ENCODE measurements at places on chromosomes 2 and 18. TPM values are rescaled to one million over a fixed set of nuclear protein-coding genes. Genes with fewer than 3 reads are reported as not detected.

SLC38A11 gene
- polyA plus RNA-seq, result 0.60 TPM

FTCDNL1 gene
- 2.0 TPM for polyA plus RNA-seq

NETO1 gene
- polyA plus RNA-seq, result 1.2 TPM

EMX1 gene
- polyA plus RNA-seq, result not detected

ALK gene
- polyA plus RNA-seq, result not detected

CCDC141 gene
- 15.4 TPM for polyA plus RNA-seq

LYPD1 gene
- polyA plus RNA-seq, result not detected

RUFY4 gene
- polyA plus RNA-seq, result 0.25 TPM

TMEM169 gene
- 0.53 TPM for polyA plus RNA-seq

HOXD9 gene
- not detected for polyA plus RNA-seq

IL36B gene
- not detected for polyA plus RNA-seq

REG1A gene
- polyA plus RNA-seq, result not detected

PGAP1 gene
- polyA plus RNA-seq, result 0.56 TPM

GPR45 gene
- not detected for polyA plus RNA-seq

DARS1 gene
- polyA plus RNA-seq, result 117 TPM

LOXL3 gene
- 0.74 TPM for polyA plus RNA-seq

POTEI gene
- not detected for polyA plus RNA-seq

SANBR gene
- 1.7 TPM for polyA plus RNA-seq

PROKR1 gene
- not detected for polyA plus RNA-seq

OTOS gene
- not detected for polyA plus RNA-seq

EIF2AK2 gene
- polyA plus RNA-seq, result 40.0 TPM

PLB1 gene
- polyA plus RNA-seq, result not detected

SERPINB11 gene
- polyA plus RNA-seq, result not detected

CPLX4 gene
- not detected for polyA plus RNA-seq

ZRANB3 gene
- polyA plus RNA-seq, result 3.8 TPM

TET3 gene
- polyA plus RNA-seq, result 0.46 TPM

SAG gene
- not detected for polyA plus RNA-seq

CDKL4 gene
- not detected for polyA plus RNA-seq

Measured in IgD-negative memory B cell (primary cell).